ENCODE measurements at places on chromosomes 7 and 10.

DNA sequence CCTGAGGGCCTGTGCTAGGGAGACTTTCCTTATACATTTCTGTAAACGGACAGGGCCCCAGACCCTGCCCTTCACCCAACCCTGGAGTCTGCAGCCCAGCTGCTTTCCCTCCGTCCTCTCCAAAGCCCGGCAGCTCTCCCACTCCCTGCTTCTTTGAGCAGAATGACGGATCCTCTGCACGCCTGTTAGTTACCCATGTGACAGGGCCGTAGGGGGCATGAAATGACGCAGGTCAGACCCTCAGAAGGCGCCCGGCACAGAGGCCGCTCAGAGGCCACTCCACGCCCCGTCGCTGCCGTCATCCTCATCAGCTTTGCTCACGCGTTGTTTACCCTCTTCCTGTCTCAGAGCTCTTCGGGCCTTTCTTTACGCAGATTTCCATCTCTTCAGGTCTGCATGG, 60.2 kb upstream of the MKRN1 start:
- DNase-seq = no peak

- peak; percentile 50 for DNase-seq
Observed at GRCh38 chr7:158818325-158819213, 10.7 kb downstream of the ESYT2 start.

DNA sequence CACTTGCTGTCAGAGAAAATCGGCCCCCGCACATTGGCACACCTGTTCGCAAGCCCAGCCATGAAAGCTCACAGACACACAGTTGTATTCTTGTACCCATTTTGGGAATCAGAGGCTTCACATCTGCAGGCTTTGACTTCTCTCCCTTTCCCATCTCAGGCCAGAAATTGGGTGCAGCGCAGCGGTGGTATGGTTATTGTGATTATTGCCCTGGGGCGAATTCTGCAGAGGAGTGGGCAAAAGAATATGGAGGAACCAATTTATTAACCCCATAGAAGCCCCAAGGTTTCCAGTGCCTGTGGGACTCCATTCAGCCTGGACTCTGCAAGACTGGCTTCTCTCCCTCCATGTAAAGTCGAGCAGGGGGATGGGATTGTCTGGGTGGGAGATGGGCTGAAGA, 14.0 kb downstream of the TLX1 start:
- no peak for DNase-seq

GRCh38 chr10:104403636-104404035, 50.0 kb downstream of the CFAP58 start:
- DNase-seq = no peak

DNA sequence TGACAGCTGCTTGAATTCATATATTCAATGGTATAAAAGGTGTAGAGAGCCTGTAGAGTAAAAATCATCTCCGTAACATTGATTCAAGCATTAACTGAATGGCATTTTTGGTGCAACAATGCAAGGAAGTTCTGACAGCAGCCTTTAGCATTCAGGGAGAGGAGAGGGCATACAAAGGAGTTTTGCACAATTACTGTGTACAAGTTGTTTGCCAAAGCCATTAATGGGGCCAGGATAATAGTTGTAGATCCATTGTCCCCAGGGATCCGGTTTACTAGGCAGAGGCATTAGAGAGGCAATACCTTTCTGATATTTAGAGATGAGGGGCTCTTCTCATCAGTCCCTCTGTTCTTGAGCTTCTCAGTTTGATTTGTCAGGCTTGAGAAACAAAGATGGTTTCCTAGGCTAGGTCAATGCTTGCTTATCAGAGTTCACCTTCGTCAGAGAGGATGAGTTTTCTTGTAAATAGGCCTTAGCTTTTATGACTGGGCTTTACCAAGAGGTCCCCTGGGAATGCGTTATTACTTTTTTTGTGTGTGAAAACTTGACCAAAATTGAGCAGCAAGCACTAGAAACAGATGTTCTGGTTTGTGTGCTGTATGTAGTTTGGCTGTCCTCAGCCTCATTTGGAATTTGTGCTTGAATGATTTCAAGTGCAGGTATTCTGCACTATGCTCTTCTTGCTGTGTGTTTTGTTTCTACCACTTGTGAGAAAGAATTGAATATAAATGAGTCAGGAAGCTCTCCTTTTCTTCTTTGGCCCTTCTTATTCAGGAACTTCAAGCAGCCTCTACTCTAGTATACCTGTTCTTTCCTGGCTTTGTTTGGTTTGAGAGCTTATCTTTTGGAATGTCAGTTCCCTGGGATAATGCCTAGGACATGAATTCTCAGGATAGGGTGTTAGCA, 32.0 kb downstream of the SND1 start:
- no peak for DNase-seq
